AG09319 (cell line): ENCODE measurements at places on chromosomes 16 and 17.

DNA sequence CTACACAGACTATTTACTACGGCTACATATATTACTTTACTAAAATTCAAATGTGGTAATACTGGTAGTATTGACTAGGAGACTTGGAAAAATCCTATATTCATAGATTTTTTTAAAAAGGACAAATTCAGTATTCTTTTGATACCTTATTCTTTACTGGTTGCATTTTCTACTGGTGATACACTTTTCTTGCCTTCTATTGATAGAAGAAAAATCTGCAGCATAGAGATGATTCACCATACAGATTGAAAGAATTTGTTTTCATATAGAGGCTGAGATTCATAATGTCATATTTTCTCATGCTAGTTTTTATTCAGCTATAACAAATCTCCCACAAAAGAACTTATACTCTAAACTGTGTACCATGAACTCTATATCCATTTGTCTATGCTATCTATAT, 195.4 kb upstream of the C17orf78 start:
- DNase-seq, result no peak

DNA sequence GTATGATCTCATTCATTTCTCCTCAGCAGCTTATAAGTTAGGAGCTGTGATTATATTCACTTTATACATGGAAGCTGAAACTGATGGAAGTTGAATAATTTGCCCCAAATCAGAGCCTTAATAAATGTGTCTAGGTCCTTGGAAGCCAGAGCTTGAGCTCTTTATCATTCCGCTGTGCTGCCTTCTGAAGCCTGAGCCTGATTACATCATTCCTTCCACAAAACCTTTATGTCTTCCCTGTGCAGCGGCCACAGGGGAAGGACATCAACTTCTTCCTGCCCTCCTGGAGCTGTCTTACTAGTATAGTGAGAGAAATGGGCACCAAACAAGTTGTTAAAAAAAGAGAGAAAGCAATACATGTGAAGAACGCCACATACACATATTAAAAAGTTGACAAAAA, 6.8 kb downstream of the TNRC6C start:
- DNase-seq, result no peak

DNA sequence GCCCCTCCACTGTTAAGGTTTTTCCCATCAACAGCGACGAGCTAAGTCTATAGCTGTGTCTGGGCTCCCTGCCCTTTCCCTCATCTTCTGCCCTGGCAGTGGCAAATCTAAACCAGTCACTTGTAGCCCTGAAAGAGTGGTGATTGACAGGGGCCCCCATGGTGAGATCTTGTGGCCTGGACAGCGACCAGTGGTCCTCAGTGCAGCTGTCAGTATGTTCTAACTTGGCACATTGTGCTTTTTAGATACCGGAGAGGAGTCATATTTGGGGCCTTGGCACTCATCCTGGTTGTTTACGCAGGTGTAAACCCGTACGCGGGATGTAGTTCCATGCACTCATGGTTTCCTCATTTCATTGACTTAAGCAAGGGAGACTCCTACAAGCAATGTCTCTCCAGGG, 57.5 kb upstream of the ARHGAP44 start:
- DNase-seq, result no peak

GRCh38 chr16:66728117-66728787, 23.2 kb downstream of the DYNC1LI2 start:
- no peak for DNase-seq

DNA sequence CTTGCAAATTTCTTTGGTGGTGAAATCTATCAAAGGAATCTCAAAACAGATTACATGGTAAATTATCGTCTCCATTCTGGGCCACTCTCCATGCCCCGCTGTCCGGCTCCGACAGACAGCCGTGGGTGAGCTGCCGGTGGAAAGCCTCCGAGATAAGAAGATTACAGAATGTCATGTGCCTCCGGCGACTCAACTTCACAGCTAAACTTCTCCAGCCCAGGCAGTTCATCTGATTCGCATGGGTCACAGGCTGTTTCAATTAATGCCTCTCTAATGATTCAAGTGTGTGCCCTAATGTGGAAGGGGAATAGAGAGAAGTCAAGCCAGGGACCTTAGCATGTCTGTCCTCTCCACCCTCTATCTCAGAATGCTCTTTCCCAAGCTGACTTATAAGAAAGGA, 520.8 kb upstream of the ZFHX3 start:
- DNase-seq, result no peak

GRCh38 chr17:35668802-35669201, 62.6 kb upstream of the RASL10B start:
- no peak for DNase-seq

DNA sequence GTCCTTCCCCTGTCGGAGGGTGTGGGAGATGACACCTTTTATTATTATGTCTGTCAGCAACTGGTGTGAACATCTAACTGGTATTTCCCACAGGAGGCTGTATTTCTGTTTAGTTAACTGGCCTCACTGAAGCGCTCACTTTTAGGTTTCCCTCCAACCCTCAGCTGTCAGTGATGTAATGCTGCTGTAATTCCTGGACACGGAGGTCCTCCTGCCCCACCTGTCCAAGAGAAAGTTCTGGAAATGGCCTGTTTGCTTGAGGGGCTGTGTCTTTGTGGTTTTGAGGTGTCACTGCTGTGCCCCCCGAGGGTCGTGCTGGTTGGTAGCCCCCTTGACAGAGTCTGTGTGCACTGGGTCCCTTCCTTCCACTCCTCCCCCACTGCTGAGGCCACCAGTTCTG, 11.5 kb downstream of the KCNJ12 start:
- no peak for DNase-seq

DNA sequence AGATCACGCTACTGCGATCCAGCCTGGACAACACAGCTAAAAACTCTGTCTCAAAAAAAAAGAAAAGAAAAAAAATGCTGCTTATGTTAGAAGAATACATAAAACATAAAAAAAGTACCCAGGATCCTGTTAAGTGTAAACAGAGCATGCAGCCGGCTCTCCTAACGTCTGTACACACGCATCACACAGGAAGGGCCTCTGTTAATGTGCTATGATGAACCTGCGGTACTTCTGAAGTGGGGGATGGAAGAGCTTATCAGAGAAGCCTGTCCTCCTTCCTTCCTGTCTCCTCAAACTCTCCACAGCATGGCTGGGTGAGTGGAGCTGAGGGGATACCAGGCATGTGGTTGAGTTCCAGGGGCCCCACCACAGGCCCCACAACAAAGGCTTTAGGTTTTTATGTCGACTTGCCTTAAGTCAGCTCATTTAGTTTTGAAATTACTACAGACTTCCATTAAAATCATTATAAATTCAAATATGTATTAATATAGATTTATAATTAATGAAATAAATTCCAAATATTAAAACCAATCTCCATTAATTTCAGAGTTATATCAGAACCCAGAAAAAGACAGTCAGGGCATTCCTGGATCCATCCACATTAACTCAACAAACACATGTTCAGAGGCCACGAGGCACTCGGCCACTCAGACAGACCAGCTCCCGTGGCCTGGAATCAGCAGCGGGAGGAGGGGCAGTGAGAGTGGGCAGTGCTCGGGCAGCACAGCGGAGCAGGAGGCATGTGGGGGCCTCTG, 11.7 kb downstream of the CCDC57 start:
- DNase-seq, result no peak

DNA sequence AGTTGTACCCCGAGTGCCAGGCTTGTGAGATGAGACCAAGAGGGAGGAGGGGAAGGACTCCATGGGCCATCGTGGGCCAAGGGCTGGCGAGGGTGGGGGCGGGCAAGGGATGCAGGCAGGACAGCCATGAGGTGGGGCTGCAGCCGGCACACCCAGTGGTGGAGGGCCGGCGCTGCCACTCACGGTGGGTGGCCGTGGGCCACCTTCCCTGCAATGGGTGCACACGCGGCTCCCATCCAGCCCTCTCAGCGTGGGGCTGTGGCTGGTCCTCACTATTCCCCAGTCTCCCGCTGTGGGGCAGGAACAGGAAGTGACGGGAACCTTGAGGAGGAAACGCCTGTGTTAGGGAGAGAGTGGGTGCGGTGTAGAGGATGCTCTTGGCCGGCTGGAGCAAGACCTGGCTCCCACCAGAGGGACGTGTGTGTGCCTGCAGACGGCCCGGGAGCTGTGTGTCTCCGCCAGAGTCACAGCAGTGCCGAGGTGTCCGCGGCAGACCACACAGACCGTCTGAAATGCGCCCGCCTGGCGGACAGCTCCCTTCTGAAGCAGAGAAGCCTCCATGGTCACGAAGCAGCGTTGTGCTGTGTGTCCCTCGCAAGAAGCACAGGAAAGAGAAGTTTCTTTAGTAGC, 23.6 kb downstream of the CIBAR2 start:
- DNase-seq, result no peak

DNA sequence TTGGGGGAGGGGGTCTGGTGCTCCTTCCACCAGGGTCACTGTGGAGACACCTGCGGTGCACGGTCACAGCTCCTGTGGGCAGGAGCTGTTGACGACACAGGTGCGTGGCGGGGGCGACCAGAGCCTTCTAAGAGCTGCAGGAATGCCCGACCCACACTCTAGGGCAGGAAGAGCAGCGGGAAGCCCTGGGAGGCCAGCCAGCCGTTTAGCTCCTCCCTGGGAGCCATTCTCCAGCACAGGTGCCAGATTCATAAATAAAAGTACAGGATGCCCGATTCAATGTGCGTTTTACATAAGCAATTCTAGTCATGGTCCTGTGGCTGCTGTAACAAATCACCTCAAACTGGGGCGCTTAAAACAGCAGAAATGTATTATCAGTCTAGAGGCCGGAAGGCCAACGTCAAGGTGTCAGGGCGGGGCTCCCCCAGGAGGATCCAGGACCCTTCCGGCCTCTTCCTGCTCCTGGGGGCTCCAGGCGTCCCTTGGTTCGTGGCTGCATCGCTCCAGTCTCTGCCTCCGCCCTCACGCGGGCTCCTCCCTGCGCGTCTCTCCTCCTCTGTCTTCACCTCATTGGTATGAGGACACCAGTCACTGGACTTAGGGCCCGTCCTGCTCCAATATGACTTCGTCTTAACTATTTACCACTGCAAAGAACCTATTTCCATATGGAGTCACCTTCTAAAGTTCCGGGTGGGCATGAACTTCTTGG, 155.4 kb downstream of the FOXL1 start:
- DNase-seq, result no peak

DNA sequence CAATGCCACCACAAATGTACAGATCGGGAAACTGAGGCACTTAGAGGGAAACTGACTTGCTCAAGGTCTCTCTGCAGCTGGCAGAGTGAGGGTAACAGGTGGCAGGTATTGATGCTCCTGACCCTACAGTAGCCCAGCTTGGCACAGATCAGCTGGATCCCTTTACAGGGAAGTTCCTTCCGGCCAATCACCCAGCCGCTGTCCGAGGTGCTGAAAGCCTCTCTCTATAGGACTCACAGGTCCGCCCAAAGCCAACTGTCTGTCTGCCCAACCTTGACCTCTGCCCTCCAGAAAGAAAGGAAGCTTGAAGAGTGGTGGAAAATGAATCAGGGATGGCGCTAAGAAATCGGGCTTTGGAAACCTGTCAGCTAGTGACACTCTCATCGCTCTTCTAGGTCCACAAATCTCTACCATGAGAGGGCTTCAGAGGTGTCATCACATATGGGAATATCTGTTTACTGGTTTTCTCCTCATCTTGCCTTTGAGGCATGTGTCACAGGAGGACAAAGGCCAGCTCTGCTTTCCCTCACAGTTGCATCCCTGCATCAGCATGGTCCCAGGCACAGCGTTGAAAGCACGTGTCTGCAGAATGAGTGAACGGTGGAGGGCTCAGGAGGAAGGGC, 246.2 kb downstream of the KATNIP start:
- no peak for DNase-seq

- no peak for DNase-seq
Observed at GRCh38 chr16:4679156-4679849, 14.1 kb upstream of the NUDT16L1 start.

- no peak for DNase-seq
Observed at GRCh38 chr17:76530811-76531485, 6.6 kb downstream of the CYGB start.

- no peak for DNase-seq
Observed at GRCh38 chr16:28821874-28822519, 802 bp upstream of the ATXN2L start.

DNA sequence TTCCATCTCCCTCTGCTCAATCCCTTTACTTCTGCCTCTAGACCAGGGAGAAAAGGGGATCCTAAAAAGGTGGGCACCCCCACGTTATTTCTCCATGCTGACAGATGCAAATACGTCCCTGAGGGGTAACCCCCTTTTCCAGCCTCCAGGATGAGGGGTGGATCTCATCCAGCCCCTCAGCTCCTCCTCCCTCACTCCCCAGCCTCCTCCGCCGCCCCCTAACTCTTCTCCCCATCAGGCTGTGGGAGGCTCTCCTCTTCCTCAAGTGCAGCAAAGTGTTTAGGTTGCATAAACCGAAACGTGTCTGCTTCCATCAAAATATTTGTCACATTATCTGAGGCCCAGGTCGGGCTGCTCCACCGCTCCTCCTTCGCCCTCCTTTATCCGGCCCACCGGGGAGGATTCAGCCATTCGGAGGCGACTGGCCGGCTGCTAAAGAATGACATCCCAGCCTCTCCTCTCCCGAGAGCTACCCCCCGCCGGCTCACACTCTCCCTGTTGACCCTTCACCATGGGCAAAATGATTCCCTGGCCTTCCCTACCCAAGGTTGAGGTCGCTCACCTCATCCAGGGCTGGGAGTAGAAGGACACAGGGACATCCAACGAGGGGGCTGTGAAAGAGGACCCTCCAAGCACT, 1.2 kb upstream of the C1QL1 start:
- DNase-seq, result no peak

- DNase-seq, result no peak
Observed at GRCh38 chr17:38637951-38638350, 32.2 kb upstream of the SRCIN1 start.

- DNase-seq, result no peak
Observed at GRCh38 chr16:4607841-4608703, 6.6 kb downstream of the UBALD1 start.

GRCh38 chr17:41009301-41009760, 403 bp upstream of the KRTAP3-1 start:
- DNase-seq, result no peak

GRCh38 chr16:67327743-67328142, 1.1 kb downstream of the LRRC36 start:
- DNase-seq, result no peak

DNA sequence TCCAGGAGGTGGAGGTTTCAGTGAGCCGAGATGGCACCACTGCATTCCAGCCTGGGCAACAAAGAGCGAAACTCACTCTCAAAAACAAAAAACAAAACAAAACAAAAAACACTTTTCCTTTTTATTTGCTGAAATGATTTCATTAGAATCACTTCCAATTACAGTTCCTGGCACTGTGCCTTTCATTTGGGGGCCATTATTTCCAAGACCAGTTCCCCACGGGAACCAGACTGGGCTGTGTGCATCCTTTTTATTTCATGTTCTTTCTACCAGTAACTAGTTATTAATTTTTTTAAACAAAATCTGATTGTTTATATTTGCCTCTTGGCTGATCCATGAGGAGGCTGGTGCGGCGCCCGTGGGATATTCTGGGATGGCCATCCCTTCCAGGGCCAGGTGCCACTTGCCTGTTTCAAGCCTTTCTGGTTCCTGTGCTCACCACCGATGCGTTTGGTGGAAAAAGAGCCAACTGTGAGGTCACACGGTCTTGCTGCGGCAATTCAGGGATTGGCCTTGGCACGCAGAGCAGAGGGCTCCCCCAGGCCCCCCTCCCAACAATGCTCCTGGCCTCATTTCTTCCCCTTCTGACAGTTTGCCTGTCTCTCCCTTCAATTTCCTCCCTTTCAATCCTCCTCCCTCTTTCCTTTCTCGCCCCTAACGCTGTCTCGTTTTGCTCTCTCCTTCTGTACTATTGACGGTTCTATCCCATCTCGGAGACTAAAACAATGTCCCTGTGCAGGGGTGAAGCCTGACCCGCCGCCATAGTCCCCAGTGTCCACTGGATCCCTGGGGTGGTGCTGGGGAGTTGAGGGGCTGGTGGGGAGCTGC, 13.4 kb downstream of the UBALD1 start:
- DNase-seq, result no peak

GRCh38 chr16:48287239-48287638, 39.9 kb upstream of the ABCC11 start:
- no peak for DNase-seq
